ENCODE measurements at places on chromosomes 3 and 15.

- no peak for DNase-seq
Measured at GRCh38 chr15:76335307-76336253, 993 bp upstream of the ISL2 start.

- no peak for DNase-seq
Measured at GRCh38 chr15:42508263-42508690, 12.8 kb downstream of the SNAP23 start.

- DNase-seq: no peak
Measured at GRCh38 chr3:25885544-25885943, 95.7 kb downstream of the OXSM start.

DNA sequence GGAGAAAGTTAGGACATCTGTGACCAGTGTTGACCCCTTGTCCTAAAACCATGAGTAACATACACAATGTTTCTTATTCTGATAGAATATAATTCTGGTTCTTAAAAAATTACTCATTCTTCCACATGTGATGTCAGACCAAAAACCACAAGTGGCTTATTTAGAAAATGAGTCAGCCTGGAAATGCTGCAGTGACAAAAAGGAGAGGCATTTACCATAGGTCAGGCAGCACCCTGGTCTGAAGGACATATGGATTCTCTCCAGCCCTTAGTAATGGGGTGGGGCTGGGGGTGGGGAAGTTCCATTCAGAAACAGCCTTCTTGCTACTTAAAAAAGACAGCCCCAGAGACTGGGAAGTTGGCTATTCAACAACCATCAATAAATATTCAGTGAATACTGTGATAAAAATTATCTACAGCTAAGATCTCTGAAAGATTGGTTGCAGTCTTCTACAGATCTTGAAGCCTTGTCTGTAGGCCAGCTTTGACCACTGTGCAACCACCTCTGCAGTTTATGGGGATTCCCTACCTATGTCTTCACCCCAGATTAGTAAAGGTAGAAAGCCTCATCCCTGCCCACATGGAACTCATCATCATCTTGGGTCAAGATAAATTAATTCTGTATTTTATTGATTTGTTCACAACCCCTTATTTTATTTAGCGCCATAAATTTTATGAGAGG is 34.9 kb upstream of the TIMP4 start:
- DNase-seq: peak; percentile 96

DNA sequence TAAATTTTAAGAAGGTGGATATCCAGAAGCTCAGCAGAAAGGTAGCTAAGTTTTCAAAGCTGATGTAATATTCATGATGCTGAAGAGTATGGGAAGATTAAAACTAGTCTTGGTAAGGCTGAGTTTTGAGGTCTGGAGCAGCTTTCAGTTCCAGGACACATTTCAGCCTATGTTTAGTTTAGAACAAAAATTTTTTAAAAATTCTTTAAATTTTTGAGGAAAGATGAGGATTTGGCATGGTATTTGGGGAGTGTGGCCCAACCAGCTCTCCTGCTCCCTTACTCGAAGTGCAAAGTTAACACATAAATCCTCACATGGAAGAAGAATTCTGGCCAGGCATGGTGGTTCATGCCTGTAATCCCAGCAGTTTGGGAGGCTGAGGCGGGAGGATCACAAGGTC is 1039.1 kb downstream of the NAALADL2 start:
- DNase-seq: no peak

GRCh38 chr3:45548681-45549075 is 45.9 kb upstream of the LIMD1 start:
- peak; percentile 81 for DNase-seq

GRCh38 chr3:118943597-118943996 is 91.0 kb downstream of the IGSF11 start:
- DNase-seq: no peak

GRCh38 chr3:142808103-142808917 is 80.6 kb downstream of the PCOLCE2 start:
- DNase-seq: peak; percentile 25
